ENCODE measurements at places on chromosomes 7 and 10.

GRCh38 chr10:5381187-5381586 is 16.4 kb downstream of the UCN3 start:
- no peak for DNase-seq

- peak; percentile 53 for DNase-seq
Measured at GRCh38 chr10:62054830-62055229, 153.3 kb downstream of the ARID5B start.

DNA sequence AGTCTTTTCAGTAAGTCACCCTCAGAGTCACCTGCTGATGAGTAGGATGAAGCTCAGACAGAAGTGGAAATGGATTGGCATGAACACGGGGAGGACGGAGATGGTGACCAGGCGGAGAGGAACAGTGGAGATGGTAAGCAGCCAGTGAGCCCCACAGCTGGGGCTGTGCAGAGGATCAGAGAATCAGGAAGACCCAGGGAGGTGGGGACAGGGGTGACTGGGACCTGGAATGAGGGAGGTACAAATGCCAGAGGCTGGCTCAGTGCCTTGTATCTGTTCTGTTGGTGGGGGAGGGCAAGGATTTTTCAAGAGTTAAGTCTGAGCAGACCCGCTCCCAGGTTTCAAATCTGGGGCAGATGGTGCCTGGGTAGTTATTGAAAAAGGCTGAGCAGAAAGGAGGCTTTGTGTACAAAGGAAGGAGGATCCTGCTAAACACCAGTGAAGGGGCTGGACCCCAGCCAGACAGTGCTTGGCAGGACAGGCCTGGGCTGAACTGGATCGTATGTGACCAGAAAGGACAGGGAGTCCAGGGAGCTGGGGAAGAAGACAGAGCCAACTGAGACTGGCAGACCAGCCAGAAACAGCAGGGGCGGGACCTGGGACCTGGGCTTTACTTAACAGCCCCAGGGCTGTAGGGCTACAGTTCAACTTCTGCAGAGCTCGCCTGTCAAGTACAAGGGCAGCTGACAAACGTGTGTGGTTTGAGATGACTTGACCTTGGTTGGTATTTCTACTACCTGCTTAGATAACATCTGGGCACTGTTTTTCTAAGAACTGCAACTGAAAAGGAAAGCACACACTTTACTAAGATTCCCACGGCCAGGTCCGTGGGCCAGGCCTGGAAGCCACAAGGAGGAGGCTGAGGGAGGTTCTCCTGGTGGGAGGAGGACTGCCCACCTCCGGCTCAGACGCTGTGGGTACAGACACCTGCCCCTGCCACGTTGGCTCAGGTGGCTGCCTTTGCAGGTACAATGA is 13.2 kb upstream of the FRMPD2 start:
- DNase-seq, result no peak

DNA sequence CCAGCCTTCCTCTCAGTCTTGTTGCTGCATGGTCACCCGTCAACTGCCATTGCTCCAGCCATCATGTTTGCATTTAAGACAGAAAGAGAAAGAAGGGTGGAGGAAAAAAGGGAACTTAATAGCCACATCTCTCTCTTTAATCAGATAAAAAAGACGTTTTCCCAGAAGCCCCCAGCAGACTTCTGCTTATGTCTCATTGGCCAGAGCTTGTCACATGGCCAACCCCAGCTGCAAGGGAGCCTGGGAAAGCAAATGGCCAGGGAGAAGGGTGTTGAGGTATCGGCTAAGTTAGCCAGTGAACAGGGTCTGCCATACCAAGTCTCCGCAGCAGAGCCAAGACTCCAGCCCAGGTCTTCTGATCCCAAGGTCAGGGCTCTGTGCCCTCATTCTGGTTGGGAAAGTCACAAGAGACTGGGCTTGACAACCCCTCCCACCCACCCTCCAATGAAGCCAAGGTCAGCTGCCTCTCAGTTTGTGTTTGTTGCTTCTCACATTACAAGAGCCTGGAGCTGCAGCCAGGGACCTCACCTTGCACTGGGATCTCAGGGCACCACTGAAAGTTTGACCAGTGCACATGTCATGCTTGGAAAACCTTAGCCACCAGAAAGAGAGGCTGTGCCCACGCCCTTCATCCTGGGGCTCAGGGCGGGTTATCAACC is 80.3 kb upstream of the LYZL2 start:
- no peak for DNase-seq

- DNase-seq, result peak; percentile 57
Measured at GRCh38 chr10:8350250-8350967, 295.9 kb downstream of the GATA3 start.

- peak; percentile 34 for DNase-seq
Measured at GRCh38 chr7:26958834-26959233, 94.4 kb upstream of the SKAP2 start.

- DNase-seq, result peak; percentile 67
Measured at GRCh38 chr10:90398566-90398965, 459.3 kb downstream of the HTR7 start.

GRCh38 chr7:105705427-105705826 is 124.1 kb upstream of the EFCAB10 start:
- no peak for DNase-seq

DNA sequence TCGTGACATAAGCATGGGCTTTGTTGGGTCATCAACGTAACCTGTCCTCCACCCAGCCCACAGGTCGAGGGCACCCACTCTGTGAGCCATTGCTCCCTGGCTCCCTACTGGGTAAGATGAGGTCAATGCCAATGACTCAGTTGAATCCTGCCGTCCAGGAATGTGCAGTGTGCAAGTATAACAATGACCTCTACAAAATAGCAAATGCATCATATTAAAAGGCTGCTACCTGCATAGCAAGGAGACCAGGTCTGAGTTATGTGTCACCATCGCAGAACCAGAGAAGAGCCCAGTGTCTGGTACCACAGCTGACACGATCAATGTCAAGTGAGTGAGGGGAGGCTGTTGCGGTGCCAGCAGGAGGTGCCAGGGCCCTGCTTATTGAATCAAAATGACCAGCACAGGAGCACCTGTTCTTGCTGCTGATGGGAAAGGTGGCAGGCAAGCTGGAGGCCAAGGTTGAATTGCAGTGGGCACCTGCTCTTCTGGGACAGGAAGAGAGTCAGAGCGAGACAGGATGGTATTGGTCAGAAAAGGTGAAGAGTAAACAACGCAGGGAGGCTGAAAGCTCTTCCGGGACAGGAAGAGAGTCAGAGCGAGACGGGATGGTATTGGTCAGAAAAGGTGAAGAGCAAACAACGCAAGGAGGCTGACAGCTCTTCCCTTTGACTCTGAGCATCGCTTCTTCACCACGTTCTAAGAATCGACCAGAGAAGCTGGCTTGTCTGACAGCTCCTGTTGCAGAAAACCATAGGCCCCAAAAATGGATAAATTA is 108.7 kb upstream of the ADAM12 start:
- DNase-seq, result no peak

GRCh38 chr7:84256571-84256971 is 62.0 kb upstream of the SEMA3A start:
- peak; percentile 24 for DNase-seq

DNA sequence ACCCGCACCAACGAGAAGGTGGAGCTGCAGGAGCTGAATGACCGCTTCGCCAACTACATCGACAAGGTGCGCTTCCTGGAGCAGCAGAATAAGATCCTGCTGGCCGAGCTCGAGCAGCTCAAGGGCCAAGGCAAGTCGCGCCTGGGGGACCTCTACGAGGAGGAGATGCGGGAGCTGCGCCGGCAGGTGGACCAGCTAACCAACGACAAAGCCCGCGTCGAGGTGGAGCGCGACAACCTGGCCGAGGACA is 1.6 kb downstream of the VIM start:
- no peak for DNase-seq

GRCh38 chr10:128610113-128610512 is 483.9 kb upstream of the MKI67 start:
- DNase-seq, result no peak

GRCh38 chr7:135840591-135840990 is 92.0 kb upstream of the FAM180A start:
- no peak for DNase-seq

DNA sequence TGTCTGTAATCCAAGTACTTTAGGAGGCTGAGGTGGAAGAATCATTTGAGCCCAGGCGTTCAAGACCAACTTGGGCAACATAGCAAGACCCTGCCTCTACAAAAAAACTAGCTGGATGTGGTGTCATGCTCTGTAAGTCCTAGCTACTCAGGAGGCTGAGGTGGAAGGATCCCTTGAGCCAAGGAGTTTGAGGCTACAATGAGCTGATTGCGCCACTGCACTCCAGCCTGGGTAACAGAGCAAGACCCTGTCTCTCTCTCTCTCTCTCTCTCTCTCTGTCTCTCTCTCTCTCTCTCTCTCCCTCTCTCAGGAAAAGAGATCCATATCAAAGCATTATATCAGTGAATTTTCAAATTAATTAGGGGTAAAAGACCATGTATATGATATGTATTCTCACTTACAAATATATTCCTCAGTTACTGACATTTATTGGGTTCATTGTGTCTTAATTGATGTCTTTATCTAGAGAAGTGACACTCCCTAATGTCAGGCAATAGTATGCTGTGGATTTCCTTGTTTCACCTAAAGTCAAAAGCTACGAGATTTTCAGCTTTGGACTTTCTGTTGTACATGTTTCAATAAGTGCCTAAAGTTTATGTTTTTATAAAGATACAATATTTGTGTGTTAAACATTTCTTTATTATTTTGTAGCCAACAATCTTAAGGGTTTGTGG is 76.7 kb downstream of the SHH start:
- no peak for DNase-seq

- DNase-seq, result no peak
Measured at GRCh38 chr10:99460070-99460469, 29.6 kb upstream of the GOT1 start.

DNA sequence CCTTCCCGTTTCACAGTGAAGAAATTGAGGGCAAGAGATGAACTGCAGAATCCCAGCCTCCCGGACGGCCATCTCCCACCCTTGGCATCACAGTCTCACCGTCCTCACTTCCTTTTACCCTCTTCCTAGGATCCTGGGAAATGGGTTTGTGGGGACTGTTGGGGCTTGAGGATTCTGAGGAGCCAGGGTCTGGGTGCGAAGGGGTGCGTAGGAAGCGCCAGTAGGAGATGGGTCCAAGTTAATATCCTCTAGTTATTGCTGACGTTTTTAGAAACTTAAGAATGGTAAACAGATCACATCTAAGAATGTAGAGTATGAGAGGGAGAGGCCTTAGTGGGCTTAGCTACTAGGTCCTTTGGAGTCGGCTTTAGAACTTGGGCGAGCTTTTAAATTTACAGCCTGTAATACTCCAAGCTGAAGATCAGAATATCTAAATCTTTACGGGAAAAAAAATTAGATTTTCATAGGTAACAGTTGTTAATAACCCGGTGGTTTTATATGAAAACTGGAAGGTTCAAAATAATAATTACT is 696 bp downstream of the MALSU1 start:
- peak; percentile 47 for DNase-seq

- no peak for DNase-seq
Measured at GRCh38 chr10:62626079-62626478, 178.4 kb upstream of the ADO start.

GRCh38 chr7:30278376-30278775 is 6.0 kb upstream of the ZNRF2 start:
- DNase-seq, result no peak

GRCh38 chr10:122782911-122783310 is 62.7 kb downstream of the CUZD1 start:
- DNase-seq, result no peak

GRCh38 chr7:96532428-96532935 is 177.2 kb downstream of the SEM1 start:
- no peak for DNase-seq

GRCh38 chr10:117373823-117374505 is 1.3 kb downstream of the PDZD8 start:
- DNase-seq, result peak; percentile 79

DNA sequence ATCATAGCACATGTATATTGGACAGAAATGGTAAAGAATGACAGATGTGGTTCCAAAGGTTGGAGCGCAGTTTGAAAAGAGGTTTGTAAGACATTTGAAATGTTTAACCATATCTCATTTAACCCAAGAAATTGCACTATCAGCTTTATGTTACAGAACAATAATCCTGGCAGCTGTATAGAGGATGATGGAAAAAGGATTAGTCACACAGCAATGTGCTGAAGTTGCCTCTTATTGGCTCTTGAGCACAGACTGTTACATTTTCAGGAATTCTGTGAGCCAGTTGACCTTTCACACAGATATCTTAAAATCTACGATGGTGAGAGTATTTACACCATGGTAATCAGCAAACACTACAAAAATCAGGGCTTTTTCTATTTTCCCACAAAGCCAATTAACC is 3.9 kb downstream of the COG5 start:
- DNase-seq, result peak; percentile 55

GRCh38 chr10:126907423-126907970 is 2.3 kb downstream of the DOCK1 start:
- no peak for DNase-seq

DNA sequence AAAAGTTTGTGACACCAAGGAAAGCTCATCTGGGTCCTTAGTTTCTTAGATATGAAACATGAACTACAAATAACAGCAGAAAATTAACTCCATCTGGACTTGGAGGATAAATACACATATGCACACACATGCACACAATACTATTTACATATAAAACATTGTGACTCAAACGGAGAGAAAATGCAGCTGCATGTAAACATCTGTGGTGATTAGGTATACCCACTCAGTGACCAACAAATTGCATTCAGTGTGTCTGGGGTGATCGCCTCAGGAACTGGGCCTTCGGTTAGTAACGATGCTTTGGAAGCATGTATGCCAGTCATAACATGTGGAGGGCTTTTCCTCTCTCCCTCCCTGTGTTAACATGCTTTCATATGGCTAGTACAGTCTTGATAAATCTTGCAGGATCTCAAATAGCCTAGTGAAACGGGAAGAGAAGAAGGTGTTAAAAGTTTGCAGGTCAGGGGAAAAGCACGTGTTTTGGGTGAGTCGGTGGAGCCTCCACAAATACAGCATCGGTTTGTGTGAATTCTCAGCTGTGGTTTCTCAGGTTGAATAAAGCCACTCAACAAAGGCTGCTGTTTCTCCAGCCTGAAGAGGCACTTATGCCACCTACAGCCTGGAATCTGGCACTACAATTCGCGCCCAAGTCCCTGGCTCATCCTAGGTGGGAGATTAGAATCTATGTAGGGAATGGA is 8.7 kb upstream of the GLRX3 start:
- peak; percentile 72 for DNase-seq

DNA sequence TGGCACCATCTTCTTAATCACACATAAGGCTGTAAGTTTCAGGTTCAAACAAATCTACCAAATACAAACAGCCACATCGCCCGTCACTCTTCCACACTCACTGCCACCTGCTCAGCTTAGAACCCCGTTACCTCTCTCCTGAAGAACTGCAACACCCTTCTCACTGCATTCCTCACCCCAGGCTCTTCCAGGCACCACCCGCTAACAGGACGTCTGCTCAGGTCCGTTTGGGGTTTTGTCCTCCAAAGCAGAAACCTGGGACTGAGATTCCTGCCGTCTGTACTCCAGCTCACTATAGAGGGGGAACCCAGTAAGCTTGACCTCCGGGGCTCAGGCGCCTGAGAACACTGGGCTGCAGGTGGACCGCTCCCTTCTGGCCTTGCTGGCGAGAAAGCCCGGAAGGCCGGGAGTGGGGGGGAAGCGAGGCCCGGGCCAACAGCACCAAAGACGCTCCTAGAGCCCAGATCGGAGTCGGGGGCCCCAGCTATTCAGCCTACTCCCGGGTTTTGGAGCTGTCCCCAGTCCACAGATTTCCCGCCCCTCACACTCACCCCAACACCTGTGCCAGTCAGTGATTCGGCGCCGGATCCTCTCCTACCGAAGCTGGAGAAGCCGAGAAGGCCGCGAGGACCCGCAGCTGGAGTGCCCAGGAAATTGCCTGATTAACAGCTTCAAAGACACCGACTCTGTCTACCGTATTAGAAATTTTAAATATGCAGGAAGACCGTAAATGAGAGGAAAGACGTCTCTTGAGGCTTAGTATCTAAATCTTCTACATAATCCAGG is at the start of gene AP3M1:
TSS of gene AP3M1 (minus strand) at position 625 of the 786 bp plus-strand sequence. CDS start 12,449 bp downstream, outside the sequence.
- DNase-seq, result no peak

GRCh38 chr10:121914661-121915060 is 13.2 kb downstream of the ATE1 start:
- no peak for DNase-seq

Measured in mesenchymal stem cell (in vitro differentiated cells and primary cell).